KBM-7 (cell line): ENCODE measurements at places on chromosomes 1 and 21.

- DNase-seq = no peak
These were observed 148.6 kb downstream of the TIAM1 start for GRCh38 chr21:31195334-31196015.

DNA sequence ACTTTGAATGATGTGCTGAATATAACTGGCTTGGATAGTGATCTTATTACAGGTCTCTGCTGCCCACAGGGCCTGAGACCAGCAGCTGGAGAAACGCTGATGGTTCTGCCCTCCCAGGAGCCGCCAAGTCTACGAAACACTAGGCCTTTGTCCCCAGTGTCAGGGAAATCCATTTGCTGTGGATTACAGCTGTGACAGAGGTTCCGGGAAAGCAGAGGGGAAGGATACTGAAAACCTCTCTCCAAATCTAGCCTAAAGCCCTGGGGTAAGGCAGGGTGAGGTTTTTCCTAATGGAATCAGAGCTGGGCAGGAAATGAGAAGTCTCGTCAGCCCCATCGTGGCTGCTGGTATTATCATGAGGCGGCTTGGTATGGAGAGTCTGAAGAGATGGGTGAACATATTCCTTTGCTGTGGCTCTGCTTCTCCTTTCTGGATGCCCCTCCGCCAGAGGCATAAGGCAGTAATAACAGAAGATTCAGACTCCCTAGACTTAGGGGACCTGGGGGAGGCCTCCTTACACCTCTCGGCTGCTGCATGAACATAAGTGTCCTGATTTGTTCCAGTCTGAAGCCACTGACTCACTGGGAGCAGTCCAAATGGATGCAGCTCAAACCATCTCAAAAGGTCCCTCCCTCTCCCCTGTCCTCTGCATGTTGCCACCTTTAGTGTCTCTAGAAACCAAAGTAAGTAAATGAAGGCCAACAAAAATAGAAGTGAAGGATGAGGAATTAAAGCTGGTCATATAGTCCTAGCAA is 48.1 kb downstream of the PHC2 start:
- DNase-seq = no peak

DNA sequence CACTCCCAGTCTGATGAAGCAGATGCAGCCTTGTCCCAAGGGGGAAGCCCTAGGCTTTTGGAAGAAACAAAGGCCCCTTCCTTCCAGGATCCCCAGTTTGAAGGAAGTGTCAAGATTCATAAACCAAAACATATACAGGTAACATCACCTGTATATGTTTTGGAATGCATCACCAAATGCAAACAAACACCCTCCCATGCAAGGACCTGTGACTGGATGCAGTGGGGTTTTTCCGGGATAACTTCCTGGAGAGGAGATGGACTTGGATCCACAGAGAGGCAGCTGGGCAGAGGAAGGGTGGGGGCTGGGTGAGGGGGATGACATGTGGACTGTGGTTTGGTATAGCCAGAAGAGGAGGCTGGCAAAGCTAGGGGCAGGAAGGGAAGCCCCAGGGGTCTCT is 1.5 kb upstream of the PLA2G2F start:
- DNase-seq = no peak

DNA sequence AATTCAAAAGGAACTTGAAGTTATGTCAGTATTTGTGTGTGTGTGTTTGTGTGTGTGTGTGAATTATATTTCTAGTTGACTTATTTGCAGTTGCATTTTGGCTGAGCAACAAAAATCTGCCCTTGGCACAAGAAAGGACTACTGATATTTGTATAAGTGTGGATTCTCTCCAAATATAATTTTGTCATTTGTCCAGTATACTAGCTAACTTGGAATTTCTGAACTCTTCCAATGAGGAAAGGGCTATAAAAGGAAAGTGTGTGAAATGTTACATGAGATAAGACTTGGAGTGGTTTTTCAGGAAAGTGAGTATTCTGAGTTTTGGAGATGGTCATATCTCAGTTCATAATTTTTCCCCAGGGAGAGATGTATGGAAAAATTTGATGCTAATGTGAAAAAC is 1384.1 kb upstream of the B3GALT2 start:
- no peak for DNase-seq

DNA sequence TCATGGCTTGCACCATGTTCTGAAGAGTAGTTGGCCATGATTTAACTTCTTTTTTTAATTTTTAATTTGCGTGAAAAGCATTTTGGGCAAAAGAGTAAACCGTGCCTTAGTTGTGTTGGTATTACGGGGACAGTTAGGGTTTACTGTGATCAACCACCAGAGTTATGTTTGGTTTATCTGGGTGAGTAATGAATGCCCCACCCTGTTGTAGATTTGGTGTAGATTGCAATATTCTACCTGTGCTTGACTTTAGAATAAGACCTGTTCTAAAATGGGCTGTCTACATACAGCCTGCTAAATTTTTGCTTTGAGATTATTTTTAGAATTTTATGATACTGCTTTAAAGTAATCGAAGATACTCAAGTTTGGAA is 1.4 kb downstream of the USP25 start:
- DNase-seq = no peak

- DNase-seq = no peak
These were observed 103.3 kb downstream of the WDR3 start for GRCh38 chr1:118032883-118033282.

DNA sequence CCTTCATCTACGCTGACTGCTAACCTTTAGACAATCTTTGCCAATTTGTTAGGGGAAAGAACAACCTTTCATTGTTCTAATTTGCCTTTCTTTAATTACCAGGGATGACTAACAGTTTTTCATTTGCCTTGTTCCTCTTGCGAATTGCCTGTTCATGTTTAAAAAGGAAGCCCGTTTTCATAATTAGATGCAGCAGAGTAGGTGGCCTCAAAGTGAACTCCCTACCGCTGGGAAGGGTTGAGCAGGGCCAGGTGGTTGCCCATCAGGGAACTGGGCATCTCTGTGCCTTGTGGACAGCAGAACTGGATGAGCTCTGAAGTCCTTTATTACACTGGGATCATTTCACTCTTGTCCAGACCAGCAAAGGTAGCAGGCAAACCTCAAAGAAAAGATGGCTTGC is 59.0 kb downstream of the HIVEP3 start:
- no peak for DNase-seq

GRCh38 chr1:74946388-74946787 is 187.8 kb upstream of the LHX8 start:
- no peak for DNase-seq
